Eye (tissue), 1 donor: ENCODE measurements at places on chromosomes 2 and 18.
A peak's percentile ranks its signal among the peaks of the same experiment; 100 is the strongest.

- no peak for DNase-seq
These were observed 981 bp downstream of the C2orf66 start for GRCh38 chr2:196808083-196808665.

DNA sequence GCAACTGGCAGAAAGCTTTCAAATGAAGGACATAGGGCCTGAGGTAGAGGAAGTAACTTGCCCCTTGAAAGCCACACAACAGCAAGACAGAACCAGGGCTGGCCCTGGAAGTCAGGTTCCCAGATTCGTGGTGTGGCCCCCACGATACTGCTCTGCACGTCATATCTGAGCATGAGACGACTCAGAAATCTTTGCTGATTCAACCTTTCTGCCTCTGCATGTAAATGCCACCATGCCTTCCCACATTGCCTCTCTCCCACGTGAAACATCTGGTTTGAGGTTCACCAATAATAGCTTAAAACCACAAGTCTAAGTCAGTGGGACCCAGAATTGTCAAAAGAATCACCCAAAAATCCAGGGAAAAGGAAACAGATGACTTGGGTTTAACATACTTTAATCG, 214.0 kb upstream of the TRIB2 start:
- DNase-seq: no peak

- DNase-seq: no peak
These were observed 22.2 kb downstream of the BIN1 start for GRCh38 chr2:127084611-127085316.

- peak; percentile 71 for DNase-seq
These were observed 207.1 kb upstream of the SLC8A1 start for GRCh38 chr2:40658941-40659340.

DNA sequence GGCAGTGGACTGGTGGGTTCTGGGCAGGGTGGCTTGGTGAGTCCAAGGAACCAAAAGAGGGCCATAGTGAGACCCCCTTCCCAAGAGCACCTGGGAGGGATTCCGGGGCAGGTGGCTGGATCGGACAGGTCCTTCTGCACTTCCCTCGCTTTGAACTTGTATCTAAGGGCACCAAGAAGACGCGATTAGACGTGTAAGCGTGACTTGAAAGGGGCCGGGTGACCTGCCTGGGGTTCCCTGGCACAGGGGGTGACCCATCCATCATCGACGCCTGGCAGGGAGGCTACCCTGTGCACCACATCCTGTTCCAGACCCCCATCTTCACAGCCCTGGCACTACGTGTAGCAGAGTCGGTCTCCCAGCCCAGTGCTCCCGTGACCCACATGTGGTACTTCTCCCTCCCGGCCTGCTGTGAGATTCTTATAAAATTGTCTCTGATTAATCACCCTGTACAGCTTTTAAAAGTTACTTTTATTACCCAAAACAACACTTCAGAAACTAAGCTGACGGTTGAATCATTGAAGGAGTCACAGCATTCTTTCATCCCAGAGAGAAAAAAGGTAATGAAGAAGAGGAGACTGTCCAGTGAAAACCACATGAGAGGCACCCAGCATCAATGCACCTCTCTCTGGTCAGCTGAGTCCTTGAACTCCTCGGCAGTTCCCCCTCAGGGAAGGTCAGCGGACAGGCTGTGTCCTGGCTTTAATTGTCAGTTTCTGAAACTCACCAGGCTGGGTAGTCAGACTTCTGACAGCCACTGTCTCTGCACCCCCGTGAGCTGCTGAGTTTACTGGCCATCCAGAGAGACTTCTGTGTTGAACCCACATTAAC, 13.0 kb downstream of the SH3BP4 start:
- DNase-seq: no peak

DNA sequence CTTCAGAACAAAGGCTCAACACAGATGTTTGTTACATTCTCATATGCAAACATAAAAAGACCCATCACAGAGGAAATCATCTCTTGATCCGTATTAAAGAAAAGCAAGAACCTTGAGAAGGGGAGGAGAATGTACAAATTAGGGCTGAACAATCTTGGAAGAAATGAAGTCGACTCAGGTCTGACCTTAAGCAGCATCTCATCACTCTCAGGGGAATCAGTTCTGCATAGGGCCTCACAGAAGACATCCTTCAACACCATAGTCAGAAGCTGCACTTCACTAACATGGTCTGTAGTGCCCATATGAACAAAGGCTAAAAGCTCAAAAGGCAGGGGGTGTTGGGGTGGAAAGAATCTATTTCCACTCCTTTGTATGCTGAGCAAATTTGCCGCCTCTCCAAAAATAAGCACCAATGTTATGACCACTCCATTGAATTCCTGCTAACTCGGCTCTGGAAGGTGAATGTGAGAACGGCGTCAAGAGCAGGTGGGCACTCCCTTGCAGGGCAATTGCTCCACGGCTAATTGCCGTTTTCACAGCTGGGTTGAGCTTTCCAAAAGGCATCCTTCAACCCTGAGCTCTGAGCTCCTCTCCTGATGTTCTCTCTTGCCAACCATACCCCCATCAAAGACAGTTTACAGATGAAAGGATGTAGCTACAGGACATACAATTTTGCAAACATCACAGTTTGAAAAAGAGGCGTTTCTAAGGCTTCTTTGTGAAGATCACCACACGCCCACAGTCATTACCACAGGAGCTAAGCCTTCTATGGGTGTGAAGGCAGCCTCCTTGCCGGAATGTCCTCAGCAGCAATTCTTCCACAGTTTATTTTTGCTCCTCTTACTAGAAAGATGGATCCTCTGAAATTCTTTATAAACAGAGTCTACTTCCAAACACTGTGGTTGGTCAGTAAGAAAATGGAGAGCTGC, 10.0 kb downstream of the KLF7 start:
- DNase-seq: peak; percentile 36

- DNase-seq: no peak
These were observed 45.1 kb downstream of the NTSR2 start for GRCh38 chr2:11624893-11625292.

GRCh38 chr2:126877041-126877440, 21.6 kb upstream of the TEX51 start:
- DNase-seq: no peak

GRCh38 chr2:140117386-140117785, 1337.2 kb upstream of the NXPH2 start:
- DNase-seq: peak; percentile 4

DNA sequence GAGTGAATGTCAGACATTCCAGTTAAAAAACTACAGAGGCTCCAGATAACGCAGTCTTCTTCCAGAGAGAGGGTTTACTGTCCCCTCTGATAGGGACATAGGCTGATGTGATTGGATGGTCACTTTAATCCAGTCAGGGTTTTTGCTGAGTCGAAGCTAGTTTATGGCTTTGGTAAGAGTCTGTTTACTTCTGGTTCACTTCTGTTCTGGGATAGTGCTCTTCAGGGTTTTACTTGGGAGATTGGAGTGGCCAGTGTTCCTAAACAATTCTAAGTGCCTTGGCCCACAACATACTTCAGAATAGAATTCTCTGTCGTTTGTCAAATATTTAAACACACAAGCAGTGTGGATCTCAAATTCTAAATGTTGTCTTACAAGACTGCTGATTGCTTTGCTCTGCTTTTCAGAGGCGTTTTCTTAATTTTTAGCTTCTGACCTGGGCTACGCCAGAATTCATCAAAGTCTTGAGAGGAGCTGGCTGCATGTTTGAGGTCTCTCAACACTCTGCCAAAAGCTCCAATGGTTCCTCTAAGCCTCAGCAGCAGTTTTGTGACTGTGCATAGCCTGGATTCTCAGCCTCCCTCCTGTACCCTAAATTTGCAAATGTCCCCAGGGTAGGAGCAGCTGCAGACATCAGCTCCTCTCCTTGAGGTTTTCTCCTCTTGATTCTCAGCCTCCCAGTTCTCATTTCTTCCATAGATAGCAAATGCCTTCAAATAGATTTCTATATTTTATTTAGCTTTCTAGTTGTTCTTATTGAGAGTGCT, 105.8 kb downstream of the BABAM2 start:
- DNase-seq: no peak

DNA sequence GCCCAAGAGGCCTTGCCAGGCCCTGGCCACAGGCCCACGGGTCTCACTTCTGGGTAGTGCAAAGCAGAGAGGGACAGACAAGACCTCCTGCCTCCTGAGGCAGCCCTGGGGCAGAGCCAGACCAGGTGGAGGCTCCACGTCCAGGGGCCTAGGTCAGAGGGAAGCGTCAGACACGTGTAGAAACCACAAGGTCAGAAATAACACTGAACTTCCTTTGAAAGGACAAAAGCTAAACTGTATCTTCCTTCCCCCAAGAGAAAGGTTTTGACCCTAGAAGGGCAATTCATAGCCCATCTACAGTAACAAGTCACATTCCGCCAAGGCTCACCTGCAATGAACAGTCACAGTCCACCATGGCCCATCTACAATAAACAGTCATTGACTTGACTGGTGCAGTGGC, 17.9 kb downstream of the SDC1 start:
- DNase-seq: no peak

- DNase-seq: no peak
These were observed 277.2 kb upstream of the HS6ST1 start for GRCh38 chr2:128595763-128596395.
